Psoas muscle (tissue), 8 donors: ENCODE measurements at places on chromosomes 3 and 15. TPM values are rescaled to one million over a fixed set of nuclear protein-coding genes. Genes with fewer than 3 reads are reported as not detected.

- DNase-seq, result no peak
Observed at GRCh38 chr3:42843713-42844411, 31.8 kb downstream of the CYP8B1 start.

- no peak for DNase-seq
Observed at GRCh38 chr3:169579116-169579710, 84.3 kb downstream of the MECOM start.

SLC12A8 gene
- total RNA-seq, result 0.93 TPM

PLA2G4E gene
- total RNA-seq, result not detected

DNA sequence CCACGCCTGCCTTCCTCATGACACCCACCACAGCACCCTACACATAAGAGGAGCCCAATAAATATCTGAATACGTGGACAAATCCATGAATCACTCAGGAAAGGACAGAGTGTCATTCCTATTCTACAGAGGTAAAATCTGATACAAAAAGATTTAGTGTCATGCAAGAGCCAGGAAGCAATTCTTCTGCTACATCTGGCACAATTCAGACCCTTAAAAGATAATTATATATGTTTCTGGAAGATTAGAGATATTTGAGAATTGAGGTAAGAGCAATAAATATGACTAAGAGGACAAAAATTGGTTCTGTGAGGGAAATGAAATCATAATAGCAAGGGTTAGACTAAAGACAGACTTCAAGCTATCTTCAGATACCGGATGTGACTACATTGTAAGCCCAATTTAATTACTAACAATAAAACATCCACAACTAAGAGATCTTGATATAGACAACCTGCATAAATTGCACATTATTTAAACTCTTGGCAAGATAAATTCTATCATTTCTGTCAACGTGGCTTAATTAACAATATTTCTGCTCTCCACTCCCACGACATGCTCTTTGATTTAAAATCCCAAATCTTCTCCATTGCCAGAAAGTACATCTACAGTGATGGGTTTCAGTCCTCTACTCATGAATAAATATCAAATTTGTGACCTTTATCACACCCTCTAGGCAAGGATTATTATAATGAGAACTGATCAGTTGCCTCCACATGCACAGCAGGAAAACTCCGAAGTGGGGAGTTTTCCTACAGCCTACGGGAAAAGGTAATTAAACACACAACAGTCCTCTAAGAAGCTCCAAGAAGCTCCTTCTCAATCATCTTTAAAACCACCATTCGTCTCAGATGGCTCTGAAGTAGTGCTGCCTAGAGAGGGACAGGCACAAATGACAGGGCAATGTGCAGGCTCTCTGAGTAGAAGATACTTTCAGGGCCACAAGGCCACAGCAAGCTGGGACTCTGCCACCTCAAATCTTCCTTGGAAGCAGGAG lies 32.6 kb downstream of the MB21D2 start:
- no peak for DNase-seq

DNA sequence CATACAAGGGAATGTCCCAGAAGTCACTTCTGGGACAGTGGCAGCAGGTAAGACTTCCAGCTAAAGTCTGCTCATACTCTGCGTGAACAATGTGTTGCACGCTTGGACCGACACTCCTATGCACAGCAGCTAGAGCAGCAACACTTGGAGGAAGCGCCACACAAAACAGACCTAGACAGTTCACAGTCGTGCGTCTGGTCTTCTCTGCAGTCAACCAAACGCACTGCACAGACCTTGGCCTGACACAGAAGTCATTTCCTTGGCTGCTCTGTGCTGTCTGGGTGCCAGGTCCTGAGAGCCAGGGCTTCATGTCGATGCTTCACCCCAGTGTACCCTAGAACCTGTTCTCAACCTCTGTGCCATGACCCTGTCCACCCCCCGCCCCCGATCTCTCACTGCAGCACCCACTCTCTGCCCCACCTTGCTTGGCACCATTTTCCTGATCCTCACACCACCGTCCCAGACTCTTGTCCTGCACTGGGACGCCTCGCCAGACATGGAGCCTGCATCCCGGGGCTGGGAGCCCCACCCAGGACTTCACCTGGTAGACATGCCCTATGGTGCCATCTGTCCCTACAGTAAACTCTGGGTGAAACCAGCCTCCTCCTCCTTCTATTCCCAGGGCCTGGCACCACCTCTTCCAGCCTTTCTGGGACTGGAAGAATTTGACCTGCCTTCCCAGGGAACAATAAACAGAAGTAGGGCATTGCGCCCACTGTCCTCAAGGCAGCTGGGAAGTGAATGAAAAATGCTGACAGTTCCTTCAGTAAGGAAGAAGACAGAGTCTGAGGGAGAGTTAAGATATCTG lies 3.1 kb downstream of the ATP10A start:
- DNase-seq, result no peak

MYO5C gene
- total RNA-seq, result 2.1 TPM

GRCh38 chr3:25427563-25427941 lies 511 bp upstream of the RARB start:
- no peak for DNase-seq

ALG1L2 gene
- not detected for total RNA-seq
